MCF 10A (cell line): ENCODE measurements at places on chromosomes 6 and 20. TPM values are rescaled to one million over a fixed set of nuclear protein-coding genes. Genes with fewer than 3 reads are reported as not detected.

- no peaks in the 10 kb centered on the region for H3K4me1 ChIP-seq
- no peak overlapping the region for H3K27ac ChIP-seq
- H3K27me3 ChIP-seq, result peaks cover 71% of the 10 kb centered on the region
- no peaks in the 10 kb centered on the region for H3K36me3 ChIP-seq
Measured at GRCh38 chr20:62446481-62446880, 19.1 kb upstream of the RBBP8NL start.

The FILIP1 gene
- 0.14 and 0.32 TPM in 2 replicates for total RNA-seq

The TRIM26 gene
- total RNA-seq, result 48.6 and 60.6 TPM in 2 replicates

DNA sequence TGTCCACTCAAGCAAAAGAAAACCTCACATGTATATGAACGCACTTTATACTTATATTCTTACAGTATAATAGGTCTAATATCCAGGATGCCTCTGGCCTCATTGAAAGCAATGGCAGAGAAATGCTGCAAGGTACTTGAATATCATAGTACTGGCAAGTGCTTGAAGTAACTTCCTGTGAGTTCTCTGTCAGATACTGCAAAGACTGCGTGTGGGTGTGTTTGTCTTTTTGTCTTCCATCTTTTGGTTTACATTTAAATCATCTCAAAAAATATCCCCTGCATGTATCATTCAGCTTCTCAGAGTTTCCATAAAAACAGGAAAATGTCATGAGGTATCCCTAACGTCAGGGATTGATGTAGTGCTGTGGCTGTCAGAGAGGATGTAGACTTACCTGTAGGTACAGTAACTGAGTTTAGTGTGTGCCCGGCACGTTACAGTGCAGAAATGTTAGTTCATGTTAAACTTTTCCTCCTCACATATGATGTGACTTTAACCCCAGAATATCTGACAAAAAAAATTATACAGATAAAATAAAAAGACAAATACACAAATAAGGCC is 184.3 kb downstream of the DST start:
- H3K27ac ChIP-seq, result no peak overlapping the region
- H3K4me3 ChIP-seq, result no peak overlapping the region
- H3K4me1 ChIP-seq, result no peaks in the 10 kb centered on the region
- H3K27me3 ChIP-seq, result no peaks in the 10 kb centered on the region
- DNase-seq, result no peak

The SGK2 gene
- 0.33 and 1.1 TPM in 2 replicates for total RNA-seq

The ARMH2 gene
- total RNA-seq, result not detected in 2 replicates

The CTAGE9 gene
- not detected in 2 replicates for total RNA-seq

The SPAG4 gene
- total RNA-seq, result 0.96 and 1.6 TPM in 2 replicates

- H3K27me3 ChIP-seq, result no peaks in the 10 kb centered on the region
- H3K4me3 ChIP-seq, result no peak overlapping the region
- H3K36me3 ChIP-seq, result peaks cover 75% of the 10 kb centered on the region
- peaks cover 10% of the 10 kb centered on the region for H3K4me1 ChIP-seq
Measured at GRCh38 chr6:33664506-33665057, 43.5 kb downstream of the ITPR3 start.

The IBTK gene
- total RNA-seq, result 59.0 and 66.2 TPM in 2 replicates

- peak overlapping the region; percentile 39 for H3K4me3 ChIP-seq
- peaks cover 6% of the 10 kb centered on the region for H3K36me3 ChIP-seq
- H3K27me3 ChIP-seq, result peaks cover 98% of the 10 kb centered on the region
- DNase-seq, result peak; percentile 34
- no peak overlapping the region for H3K27ac ChIP-seq
- peaks cover 9% of the 10 kb centered on the region for H3K4me1 ChIP-seq
Measured at GRCh38 chr6:125746731-125747588, 2.5 kb upstream of the HEY2 start.

The CPNE5 gene
- total RNA-seq, result not detected in 2 replicates

- peaks cover 47% of the 10 kb centered on the region for H3K4me1 ChIP-seq
- H3K27me3 ChIP-seq, result no peaks in the 10 kb centered on the region
Measured at GRCh38 chr20:50191065-50191543, 474 bp downstream of the CEBPB start.

The FAM209B gene
- not detected in 2 replicates for total RNA-seq

DNA sequence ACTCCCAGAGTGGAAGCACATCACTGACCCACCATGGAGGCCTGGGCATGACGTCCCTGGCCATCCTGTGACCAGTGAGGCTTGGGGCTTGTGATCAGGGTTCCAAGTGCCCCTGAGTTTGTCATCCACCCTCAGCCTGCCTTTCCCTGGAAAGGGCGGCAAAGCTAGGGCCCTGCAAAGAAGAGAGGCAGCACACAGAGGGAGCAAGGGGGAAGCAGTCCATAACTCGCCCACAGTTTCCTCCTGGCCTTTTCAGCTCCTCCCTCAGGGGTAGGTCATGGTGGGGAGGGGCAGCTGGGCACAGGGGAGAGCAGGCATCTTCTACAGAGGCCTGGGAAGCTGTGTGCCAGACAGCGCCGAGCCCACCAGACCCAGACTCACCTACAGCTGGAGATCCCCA is at the start of gene NCR2:
Gene NCR2 (plus strand): TSS at position 313 of the 400 bp plus-strand sequence. CDS start 269 bp downstream, outside the sequence.
- H3K4me3 ChIP-seq, result no peak within 1 kb of the TSS
- H3K27me3 ChIP-seq, result peaks cover 61% of the 10 kb centered on the region
- H3K4me1 ChIP-seq, result no peaks in the 10 kb centered on the region

DNA sequence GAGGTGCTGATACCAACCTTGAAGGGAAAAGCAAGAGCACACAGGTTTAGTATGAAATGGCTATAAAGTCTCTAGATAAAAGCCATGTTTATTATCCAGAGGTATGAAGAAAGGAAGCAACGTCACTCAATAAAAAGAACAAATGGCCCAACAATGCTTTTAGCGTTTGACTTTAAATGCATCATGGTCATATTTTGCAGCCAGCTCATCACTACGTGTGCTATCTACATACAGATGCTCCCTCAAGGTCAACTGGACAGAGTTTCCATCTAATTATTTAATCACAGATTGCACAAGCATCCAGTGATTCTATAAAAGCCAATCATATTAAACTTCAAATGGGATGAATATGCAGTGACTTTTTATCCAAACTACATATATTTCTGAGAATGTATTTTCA is 127.6 kb upstream of the SYNDIG1 start:
- H3K27ac ChIP-seq, result no peak overlapping the region
- no peaks in the 10 kb centered on the region for H3K4me1 ChIP-seq
- H3K27me3 ChIP-seq, result no peaks in the 10 kb centered on the region
- no peaks in the 10 kb centered on the region for H3K36me3 ChIP-seq
- no peak overlapping the region for H3K4me3 ChIP-seq

- H3K27ac ChIP-seq, result no peak overlapping the region
- H3K27me3 ChIP-seq, result no peaks in the 10 kb centered on the region
- peak; percentile 51 for DNase-seq
- no peaks in the 10 kb centered on the region for H3K4me1 ChIP-seq
- H3K36me3 ChIP-seq, result peaks cover 17% of the 10 kb centered on the region
Measured at GRCh38 chr6:136647363-136647852, 97.2 kb upstream of the MAP7 start.

GRCh38 chr6:13248584-13248985 is 79.8 kb downstream of the TBC1D7 start:
- H3K27ac ChIP-seq, result peak overlapping the region; percentile 88
- H3K4me1 ChIP-seq, result peaks cover 19% of the 10 kb centered on the region
- DNase-seq, result no peak

The HLA-DQA1 gene
- not detected in 2 replicates for total RNA-seq

GRCh38 chr6:136593748-136594490 is 43.7 kb upstream of the MAP7 start:
- H3K27me3 ChIP-seq, result no peaks in the 10 kb centered on the region
- H3K36me3 ChIP-seq, result peaks cover 40% of the 10 kb centered on the region
- H3K4me3 ChIP-seq, result peak overlapping the region; percentile 16
- peak; percentile 88 for DNase-seq

The ABT1 gene
- 11.9 and 12.9 TPM in 2 replicates for total RNA-seq

DNA sequence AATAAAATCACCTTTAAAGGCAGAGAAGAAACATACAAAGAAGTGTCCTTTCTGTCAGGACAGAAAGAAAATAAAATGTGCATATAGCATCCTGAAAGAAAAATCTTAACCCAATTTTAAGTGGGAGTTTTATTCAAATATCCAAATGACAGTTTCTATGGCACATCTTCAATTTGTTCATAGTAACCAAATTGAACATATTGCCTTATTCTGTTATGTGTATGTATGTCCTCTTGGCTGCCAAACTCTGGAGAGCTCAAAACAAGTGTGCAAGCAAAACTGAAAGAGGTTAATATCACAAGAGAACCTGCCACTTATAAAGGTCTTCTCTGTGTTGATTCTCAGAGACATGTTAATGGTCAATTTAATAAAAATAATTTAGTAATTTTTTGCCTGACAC is 334.7 kb downstream of the BCKDHB start:
- H3K4me3 ChIP-seq, result no peak overlapping the region
- DNase-seq, result no peak
- H3K4me1 ChIP-seq, result peaks cover 20% of the 10 kb centered on the region
- H3K27me3 ChIP-seq, result no peaks in the 10 kb centered on the region
- H3K27ac ChIP-seq, result no peak overlapping the region
- no peaks in the 10 kb centered on the region for H3K36me3 ChIP-seq

GRCh38 chr6:168009331-168009730 is 11.9 kb downstream of the KIF25 start:
- peaks cover 18% of the 10 kb centered on the region for H3K4me1 ChIP-seq
- H3K27ac ChIP-seq, result no peak overlapping the region
- peaks cover 7% of the 10 kb centered on the region for H3K36me3 ChIP-seq
- no peak overlapping the region for H3K4me3 ChIP-seq

The POPDC3 gene
- total RNA-seq, result 7.3 and 7.9 TPM in 2 replicates

DNA sequence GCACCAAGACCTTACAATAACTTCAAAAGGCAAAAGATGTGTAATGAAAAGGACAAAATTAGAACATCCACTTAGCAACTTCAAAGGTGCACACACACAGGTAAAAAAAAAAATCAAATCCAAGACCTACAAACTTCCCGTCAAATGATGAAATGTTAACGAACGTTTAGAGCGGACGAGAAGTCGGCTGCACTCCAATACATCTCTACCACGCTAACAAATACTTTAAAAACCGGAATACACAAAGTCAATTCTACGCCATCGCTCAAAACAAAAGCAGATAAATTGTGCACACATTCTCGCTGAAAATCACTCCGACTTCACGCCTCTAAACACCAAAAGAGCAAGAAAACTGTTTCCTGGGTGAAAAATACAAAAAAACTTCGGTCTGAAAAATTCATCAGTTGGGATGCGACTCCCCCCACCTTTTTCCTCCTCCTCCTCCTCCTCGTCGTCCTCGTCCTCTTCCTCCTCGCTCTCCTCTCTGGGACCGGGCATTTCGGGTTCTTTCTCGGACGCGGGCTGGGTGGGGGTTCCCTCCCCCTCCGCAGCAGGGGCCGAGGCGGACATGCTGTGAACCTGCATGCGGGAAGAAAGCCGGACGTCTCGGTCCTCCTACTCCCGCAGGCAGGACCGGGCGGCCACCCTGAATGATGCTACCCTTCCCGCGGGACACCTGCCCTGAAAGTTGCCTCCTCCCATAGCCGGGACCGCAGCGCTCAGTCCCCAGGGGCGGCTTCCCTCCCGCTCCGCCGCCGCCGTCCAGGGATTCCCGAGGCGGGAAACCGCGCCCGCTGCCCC is 712 bp downstream of the DEK start:
- H3K4me1 ChIP-seq, result peaks cover 36% of the 10 kb centered on the region
- DNase-seq, result peak; percentile 27
- no peaks in the 10 kb centered on the region for H3K27me3 ChIP-seq
- peak overlapping the region; percentile 81 for H3K27ac ChIP-seq
- H3K4me3 ChIP-seq, result peak overlapping the region; percentile 96

- no peak overlapping the region for H3K4me3 ChIP-seq
- no peak overlapping the region for H3K27ac ChIP-seq
- peaks cover 6% of the 10 kb centered on the region for H3K4me1 ChIP-seq
- no peak for DNase-seq
- H3K27me3 ChIP-seq, result no peaks in the 10 kb centered on the region
Measured at GRCh38 chr6:153949616-153950015, 89.4 kb upstream of the OPRM1 start.

GRCh38 chr6:15507221-15507620 is 155.6 kb downstream of the DTNBP1 start:
- H3K27ac ChIP-seq, result no peak overlapping the region
- peaks cover 47% of the 10 kb centered on the region for H3K36me3 ChIP-seq
- H3K4me1 ChIP-seq, result peaks cover 11% of the 10 kb centered on the region

The SOX4 gene
- total RNA-seq, result 12.8 and 12.9 TPM in 2 replicates

DNA sequence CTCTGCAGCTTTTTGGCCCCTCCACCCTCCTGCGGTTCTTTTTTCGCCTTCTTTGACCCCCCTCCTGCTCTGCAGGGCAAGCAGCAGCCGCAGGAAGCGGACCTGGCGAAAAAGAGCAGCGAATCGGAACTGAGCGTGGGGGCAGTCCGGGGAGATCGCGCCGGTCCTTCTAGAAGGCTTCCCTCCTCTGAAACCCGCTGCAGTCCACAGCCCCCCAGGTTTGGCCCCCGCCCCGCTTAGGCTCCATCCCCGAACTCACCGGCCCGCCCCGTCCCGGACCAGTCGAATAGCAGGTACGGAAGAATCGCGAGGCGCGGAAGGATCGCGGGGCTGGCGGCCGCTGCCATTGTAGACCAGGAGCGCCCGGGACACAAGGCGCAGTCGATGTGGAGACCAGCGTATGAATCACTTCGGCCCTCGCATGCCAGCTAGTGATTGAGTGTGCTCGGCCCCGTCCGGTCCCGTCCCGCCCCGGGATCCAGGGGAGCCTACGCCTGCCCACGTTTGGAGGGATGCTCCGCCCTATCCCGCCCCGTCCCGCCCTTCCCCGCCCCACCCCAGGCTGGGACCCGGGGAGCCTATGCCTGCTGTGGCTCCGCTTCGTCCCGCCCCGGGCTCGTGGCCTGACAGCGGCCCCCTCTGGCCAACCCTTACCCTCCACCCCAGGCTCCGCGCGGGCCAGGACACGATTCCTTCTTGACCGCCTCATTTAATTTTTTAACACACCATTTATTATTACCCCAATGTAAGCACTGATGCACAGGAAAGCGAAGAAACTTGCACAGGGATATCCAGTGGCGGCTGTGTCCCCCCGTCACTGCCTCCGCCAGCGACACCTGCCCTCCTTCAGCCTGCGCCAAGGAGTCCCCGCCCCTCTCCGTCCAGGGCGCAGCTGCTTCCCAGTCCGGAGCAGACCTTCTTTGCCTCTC is at the start of gene ULBP3:
Gene ULBP3 (minus strand): TSS at position 402 of the 929 bp plus-strand sequence. CDS start 55 bp downstream, at position 347.
- H3K4me3 ChIP-seq, result peak within 1 kb of the TSS; percentile 77
- H3K36me3 ChIP-seq, result peaks cover 10% of the 10 kb centered on the region
- no peak within 1 kb of the TSS for H3K27ac ChIP-seq
- no peaks in the 10 kb centered on the region for H3K27me3 ChIP-seq
- peak; percentile 98 for DNase-seq

DNA sequence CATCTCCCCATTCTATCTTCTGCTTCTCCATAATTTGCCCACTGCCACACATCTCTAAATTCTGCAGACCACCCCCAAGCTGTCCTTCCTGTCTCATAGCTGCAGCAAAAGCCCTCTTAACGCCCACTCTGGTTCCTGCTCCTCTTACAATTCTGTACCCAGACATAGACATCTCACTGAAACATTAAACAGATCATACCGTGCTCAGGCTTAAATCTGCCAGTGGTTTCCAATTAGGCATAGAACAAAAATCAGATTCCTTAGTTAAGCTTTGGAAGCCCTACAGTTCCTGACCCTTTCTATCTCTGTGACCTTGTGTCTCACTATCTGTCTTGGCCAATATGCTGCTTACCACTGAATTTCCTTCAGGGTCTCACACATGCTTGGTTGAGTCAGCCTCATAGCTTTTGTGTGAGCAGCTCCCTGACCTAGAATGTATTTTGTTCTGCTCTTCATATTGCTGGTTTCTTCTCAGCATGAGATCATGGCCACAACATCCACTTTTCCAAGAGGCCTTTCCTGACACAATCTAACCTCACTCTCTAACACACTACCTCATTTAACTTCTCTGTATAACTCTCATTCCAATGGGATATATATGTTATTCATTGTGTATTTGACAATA is 749.7 kb downstream of the MAFB start:
- no peaks in the 10 kb centered on the region for H3K36me3 ChIP-seq
- no peak overlapping the region for H3K27ac ChIP-seq
- no peaks in the 10 kb centered on the region for H3K4me1 ChIP-seq
